ENCODE measurements at places on chromosomes 5 and 9.

DNA sequence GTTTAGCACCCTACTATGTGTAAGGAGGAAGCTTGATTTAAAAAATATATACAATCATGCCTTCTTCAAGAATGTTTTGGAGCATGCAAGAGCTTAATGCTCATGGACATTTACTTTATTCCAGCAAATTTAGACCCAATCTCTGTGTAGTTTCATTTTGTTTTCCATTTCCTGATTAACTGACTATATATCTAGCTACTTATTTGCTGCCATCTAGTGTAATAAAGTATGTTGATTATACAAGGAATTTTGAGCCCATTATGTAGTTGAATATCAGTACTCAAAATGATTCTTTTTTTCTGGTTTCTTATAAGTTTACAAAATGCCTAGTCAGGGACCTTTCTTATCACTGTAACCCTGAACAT is 100.0 kb upstream of the CCDC152 start:
- DNase-seq, result no peak

DNA sequence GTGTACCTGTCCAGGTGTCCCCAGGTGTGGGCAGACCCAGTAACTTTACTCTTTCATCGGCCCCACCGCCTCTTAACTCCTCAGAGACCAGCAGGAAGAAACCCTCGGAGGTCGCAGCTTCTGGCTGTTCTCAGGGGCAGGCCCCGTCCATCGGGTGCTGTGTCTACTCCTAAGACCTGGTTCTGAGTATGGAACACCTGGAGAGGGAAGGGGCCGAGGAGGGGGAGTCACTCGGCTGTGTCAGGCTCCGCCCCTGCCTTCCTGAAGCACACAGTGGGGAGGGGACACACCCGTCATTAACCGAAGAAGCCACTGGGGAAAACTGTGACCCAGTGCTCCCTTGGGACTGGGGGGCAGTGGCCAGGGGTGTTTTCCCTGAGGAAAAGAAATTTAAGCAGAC is 22.3 kb downstream of the NTNG2 start:
- no peak for DNase-seq

GRCh38 chr9:107348836-107349235 is 65.8 kb downstream of the RAD23B start:
- no peak for DNase-seq

DNA sequence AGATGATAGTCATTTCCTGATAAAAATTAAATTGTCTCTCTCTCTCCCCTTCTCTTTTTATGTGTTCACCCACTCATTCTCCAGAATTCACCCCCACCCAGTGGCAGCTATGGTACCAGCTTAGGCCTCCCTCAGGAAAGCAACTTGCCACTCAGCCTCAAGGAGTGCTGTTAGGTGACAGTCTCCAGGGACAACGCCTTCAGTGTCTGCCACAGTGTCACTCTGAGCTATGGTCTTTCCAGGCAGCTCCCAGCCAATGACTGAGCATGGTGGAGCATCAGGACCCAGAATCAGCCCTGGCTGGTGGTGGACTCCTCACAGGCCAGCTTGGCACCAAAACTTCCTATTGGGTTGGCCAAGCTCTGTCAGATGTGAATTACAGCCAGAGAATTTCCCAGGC is 140.9 kb upstream of the PIK3R1 start:
- DNase-seq, result no peak

GRCh38 chr5:168734620-168735300 is 155.6 kb upstream of the PANK3 start:
- DNase-seq, result no peak

GRCh38 chr5:67510204-67510603 is 313.6 kb upstream of the CD180 start:
- no peak for DNase-seq

GRCh38 chr9:123727332-123727731 is 202.6 kb downstream of the DENND1A start:
- DNase-seq, result no peak

DNA sequence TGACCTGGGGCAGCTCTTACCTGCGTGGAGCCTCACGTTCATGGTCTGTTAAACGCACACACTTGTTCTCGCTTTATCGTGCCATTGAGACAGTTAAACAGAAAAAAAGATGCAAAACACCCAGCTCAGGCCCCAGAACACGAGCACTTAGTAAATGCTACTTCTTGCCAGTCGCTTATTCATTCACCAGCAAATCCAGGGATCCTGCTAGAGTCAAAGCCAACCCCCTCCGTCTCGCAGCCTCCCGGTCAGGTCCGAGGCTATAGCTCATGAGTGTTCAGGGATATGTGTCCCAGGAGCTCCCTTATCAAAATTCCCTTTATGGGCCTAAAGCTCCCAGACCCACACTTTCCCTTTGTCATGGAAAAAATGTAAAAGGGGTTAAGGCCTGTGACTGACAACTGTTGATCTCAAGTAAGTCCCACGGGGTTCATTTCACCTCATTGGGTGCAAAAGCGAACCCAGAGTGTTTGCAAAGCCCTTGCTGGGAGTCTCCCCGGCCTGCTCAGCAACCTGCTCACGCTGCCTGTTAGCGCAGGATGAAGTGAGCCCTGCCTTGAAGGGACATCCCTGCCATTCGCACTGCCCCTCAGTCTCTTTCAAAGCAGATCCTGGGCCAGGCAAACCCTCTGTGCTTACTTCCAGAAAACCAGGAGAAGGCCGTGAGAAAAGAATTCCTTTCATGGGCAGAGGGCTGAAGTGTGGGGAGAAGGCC is 40.7 kb downstream of the HRH2 start:
- DNase-seq, result no peak

GRCh38 chr5:132203464-132203818 is 24.2 kb downstream of the P4HA2 start:
- DNase-seq, result no peak

DNA sequence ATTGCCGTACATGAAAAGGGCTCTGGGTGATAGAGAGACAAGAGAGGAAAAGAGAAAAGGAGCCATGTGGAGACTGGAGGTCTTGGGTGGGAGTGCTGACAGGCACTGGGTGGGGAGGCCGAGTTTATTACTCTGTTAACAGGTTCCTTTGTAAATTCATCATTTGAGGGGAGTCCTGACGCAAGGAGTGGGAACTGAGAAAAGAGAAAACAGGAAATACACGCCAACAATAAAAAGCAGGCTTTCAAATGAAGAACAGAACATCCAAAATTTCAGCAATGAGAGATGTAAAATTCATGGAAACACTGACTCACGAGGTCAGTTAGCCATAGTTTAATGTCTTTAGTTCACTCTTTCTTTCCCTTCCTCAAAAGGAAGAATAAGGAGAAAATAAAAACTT is 342.8 kb downstream of the TMEM167A start:
- DNase-seq, result no peak

GRCh38 chr5:68444048-68444447 is 228.5 kb downstream of the PIK3R1 start:
- DNase-seq, result no peak

GRCh38 chr5:84433461-84433860 is 48.8 kb upstream of the EDIL3 start:
- no peak for DNase-seq

- no peak for DNase-seq
Observed at GRCh38 chr5:12865529-12865928, 961.3 kb upstream of the CTNND2 start.

GRCh38 chr9:133682818-133683585 is 46.8 kb downstream of the DBH start:
- no peak for DNase-seq

GRCh38 chr9:5357431-5358105 is 17.9 kb upstream of the RLN1 start:
- no peak for DNase-seq

- DNase-seq, result no peak
Observed at GRCh38 chr9:26870292-26870691, 22.3 kb downstream of the CAAP1 start.

DNA sequence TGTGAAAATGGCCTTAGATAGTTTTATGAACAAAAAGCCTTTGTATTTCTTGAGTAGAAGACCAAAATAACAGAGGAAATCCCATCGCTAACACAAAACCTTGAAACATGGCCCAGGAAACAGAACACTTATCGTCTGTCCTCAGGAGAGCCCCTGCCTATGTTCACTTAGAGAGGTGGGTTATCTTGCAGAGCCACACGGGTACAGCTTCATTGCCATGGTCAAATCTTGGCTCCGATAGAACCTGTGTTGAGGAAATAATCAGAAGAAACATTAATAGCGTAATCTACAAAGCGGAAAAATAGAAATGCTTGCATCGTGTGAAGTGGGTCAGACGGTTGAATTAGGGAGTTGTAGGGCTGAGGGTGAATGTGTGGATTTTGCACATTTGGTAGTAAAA is 216.1 kb downstream of the MAST4 start:
- DNase-seq, result no peak

GRCh38 chr5:54663866-54664265 is 146.3 kb downstream of the SNX18 start:
- no peak for DNase-seq

DNA sequence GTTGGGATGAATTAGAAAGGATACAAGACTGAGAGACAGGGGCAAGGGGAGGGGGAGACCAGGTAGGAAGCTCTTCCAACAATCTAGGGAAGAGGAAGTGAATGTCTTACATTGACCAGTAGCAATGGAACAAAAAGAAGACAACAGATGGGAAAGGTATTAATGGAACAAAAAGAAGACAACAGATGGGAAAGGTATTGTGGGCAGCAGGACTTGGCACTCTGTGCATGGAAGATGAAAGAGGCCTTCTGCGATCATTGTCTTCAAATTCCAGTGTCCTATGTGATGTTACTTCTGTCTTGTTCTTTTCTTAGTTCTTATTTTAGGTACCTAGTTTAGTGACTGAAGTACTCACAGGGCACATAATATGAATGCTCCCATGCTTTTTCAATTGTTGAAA is 161.8 kb downstream of the PALM2AKAP2 start:
- DNase-seq, result no peak

- no peak for DNase-seq
Observed at GRCh38 chr5:113452941-113453340, 18.2 kb upstream of the TSSK1B start.

GRCh38 chr5:110441035-110441434 is 285.4 kb downstream of the TMEM232 start:
- no peak for DNase-seq

GRCh38 chr5:176133289-176133870 is 104.8 kb upstream of the SIMC1 start:
- DNase-seq, result peak; percentile 0

- DNase-seq, result no peak
Observed at GRCh38 chr5:128764601-128765310, 200.5 kb upstream of the SLC27A6 start.

GRCh38 chr9:81125446-81126092 is 563.8 kb downstream of the TLE1 start:
- DNase-seq, result no peak

GRCh38 chr9:4706021-4706420 is 26.7 kb downstream of the CDC37L1 start:
- no peak for DNase-seq

- peak; percentile 68 for DNase-seq
Observed at GRCh38 chr9:97983589-97984187, 547 bp downstream of the ANP32B start.

GRCh38 chr5:80060966-80061365 is 25.8 kb downstream of the THBS4 start:
- no peak for DNase-seq

DNA sequence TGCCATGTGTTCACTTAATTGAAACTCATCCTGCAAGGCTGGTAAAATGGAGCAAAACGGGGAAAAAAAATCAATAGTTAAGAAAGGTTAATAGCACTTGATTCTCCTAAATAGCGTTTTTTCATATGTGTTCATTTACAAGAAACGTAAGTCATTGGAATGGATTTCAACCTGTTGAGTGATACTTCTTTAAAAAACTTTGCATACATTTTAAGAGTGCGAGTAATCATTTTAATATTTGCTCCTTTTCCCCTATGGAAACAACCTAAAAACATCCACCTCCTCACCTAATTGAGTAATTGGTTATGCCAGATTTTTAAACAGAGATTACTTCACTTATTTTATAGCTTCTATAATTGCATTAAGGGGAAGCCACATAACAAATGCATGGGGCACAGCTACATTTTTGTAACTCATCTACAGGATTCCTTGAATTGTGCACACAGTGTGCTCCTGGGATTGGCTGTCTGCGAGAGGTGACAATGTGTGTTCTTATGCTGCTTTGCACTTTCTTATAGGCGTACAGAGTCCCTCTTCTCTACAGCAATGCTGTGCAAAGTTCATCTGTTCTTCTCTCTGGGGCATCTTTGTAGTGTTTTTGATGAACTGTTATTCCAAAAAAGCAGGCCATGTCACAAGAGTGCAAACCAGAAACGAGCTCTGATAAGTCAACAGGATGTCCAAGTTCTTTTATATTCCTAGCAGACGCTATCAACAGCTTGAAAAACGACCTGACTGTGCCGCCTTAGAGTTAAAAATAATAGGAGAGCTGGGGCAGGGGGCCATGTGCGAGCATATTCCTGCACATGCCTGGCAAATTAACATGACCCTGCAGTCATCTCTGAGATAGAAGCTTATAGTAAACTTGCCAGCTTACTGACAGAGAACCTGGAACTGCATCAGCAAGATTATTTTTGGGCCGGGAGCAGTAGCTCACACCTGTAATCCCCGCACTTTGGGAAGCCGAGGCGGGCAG is 117.9 kb downstream of the GOLPH3 start:
- DNase-seq, result no peak

- no peak for DNase-seq
Observed at GRCh38 chr5:176927562-176927961, 28.4 kb upstream of the HK3 start.

DNA sequence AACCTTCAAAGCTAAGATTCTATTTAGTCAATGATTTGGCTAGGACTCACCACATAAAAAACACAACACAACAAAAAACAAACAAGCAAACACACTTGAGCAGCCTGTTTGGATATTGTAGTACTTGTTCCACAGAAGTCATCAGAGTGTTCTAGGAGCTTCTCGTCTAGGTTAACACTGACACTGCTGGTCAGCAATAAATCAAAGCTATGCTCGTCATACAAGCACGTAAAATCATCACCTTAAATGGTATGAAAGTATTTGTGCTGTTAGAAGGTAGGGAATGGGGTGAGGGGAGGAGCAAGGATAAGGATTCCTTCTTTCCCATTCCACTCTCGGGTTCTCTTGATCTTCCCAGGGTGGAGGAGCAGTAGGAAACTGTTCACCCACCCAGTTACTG is 88.0 kb downstream of the ARL15 start:
- no peak for DNase-seq

- DNase-seq, result no peak
Observed at GRCh38 chr9:81588148-81588871, 101.0 kb downstream of the TLE1 start.

- no peak for DNase-seq
Observed at GRCh38 chr9:136177224-136177623, 27.7 kb downstream of the LHX3 start.

Data from CD4-positive, alpha-beta T cell treated with Interleukin-10 for 1 hour (primary cell).